Activated gamma-delta T cell treated with anti-CD3 and anti-CD28 coated beads, Interleukin-2, amount 50 U/mL, for 16 hours (primary cell): ENCODE measurements at places on chromosomes 2 and 18.

DNA sequence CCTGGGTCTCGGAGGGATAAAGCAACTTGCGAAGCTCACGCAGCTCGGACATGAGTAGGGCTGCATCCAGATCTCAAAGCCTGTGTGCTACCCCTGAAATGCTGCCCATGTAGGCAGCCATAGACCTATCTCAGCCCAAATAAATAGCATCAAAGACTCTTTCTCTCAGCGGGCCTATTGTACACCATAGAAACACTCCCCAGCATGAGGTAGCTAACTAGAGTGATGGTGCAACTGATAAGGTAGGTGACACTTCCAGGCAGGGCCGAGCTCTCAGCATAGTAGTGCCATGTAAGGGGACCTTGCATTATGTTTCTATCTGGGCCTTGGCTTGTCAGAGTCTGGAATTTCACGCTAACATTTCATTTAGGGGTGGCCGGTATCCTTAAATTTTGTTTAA lies 52.4 kb downstream of the RABL2A start:
- DNase-seq = no peak

DNA sequence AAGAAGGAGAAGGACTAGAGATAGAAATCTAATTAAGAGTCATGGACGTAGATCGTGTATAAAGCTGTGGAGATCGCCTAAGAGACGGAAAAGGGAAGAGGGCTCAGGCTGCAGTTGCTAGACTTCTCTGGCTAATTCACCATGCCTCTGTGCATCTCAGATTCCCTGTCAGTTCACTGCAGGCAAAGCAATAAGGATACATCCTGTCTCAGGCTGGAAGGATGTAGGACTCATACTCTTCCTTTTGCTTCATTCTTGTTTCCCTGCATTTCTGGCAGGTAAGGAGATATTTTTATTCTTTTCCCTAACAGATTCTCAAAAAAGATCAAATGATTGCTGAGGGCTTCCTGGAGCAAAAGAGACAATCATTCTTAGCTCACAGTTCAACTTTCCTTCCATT lies 112.5 kb downstream of the AP1S3 start:
- no peak for DNase-seq

- DNase-seq = no peak
Measured at GRCh38 chr2:214740867-214741395, 68.6 kb downstream of the BARD1 start.

GRCh38 chr2:28588292-28588670 lies 92.4 kb downstream of the PLB1 start:
- no peak for DNase-seq

- DNase-seq = no peak
Measured at GRCh38 chr2:222280795-222281194, 18.0 kb downstream of the PAX3 start.

GRCh38 chr2:194564422-194564821 lies 1092.6 kb upstream of the SLC39A10 start:
- DNase-seq = no peak

- no peak for DNase-seq
Measured at GRCh38 chr2:75788902-75789301, 78.2 kb upstream of the GCFC2 start.

- no peak for DNase-seq
Measured at GRCh38 chr2:83168377-83168776, 1290.7 kb downstream of the SUCLG1 start.

- no peak for DNase-seq
Measured at GRCh38 chr2:67792681-67793091, 270.1 kb downstream of the C1D start.

- DNase-seq = no peak
Measured at GRCh38 chr2:211836409-211836808, 702.2 kb downstream of the ERBB4 start.

GRCh38 chr18:55097456-55098170 lies 138.4 kb upstream of the CCDC68 start:
- DNase-seq = no peak

GRCh38 chr2:112664689-112665088 lies 18.9 kb downstream of the SLC20A1 start:
- no peak for DNase-seq

GRCh38 chr2:126990200-126990599 lies 91.5 kb downstream of the TEX51 start:
- DNase-seq = no peak

GRCh38 chr2:53865962-53866361 lies 6.2 kb upstream of the GPR75 start:
- DNase-seq = no peak

GRCh38 chr2:57111531-57111930 lies 927.7 kb downstream of the CCDC85A start:
- no peak for DNase-seq

- no peak for DNase-seq
Measured at GRCh38 chr2:98572676-98573075, 35.6 kb downstream of the COA5 start.

DNA sequence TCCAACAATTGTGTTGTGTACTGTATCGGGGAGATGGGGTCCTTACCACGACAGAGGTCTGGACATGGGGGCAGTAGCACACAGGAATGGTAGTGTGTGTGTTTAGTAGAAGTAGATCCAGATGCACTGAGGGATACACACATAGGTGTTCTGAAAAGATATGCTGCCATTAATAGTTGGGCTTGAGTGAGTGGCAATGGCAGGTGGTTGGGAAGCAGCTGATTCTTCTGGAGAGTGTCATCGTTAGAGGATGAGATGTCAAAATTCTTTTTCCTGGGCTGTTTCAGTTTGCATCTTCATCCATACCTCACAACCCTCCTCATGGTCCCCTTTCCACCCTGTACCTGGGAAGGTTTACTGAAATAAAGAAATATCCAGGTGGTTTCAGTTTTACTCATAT lies 66.6 kb downstream of the UGGT1 start:
- DNase-seq = no peak

- no peak for DNase-seq
Measured at GRCh38 chr2:75458201-75458600, 102.5 kb downstream of the EVA1A start.

GRCh38 chr2:238295144-238296112 lies 7.0 kb upstream of the PER2 start:
- DNase-seq = no peak

- DNase-seq = no peak
Measured at GRCh38 chr18:27110319-27110718, 74.8 kb downstream of the CHST9 start.

DNA sequence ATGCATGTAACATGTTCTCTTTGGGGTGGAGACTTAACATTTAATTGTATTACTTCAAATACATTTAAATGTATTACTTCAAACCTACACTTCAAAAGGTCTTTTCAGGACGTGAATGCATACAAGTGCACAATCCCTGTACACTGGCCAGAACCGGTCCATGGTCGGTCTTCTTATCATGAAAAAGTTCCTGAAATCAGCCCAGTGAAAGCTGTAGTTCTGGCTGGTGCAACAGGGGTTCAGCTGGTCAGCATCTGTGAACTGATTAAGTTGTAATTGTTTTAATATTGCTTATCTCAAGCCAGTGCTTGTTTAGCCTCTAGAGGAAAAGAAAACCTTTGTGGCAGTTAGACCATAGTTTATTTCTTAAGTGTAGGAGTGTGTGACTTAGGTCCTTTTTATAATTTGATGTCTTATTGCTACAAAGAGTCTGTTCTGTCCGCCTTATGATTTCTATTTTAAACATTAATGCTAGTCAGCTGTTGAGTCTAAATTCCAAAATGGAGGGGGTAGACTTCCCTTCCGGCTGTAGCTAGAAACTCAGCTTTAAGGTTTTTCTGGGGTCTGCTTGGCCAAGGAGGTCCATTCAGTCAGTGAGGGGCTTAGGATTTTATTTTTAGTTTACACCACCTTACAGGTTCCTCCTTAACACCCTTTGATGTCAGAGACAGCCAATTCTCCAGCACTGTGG lies 768 bp upstream of the CYBRD1 start:
- DNase-seq = no peak

- no peak for DNase-seq
Measured at GRCh38 chr2:156323754-156324153, 8.8 kb downstream of the NR4A2 start.

DNA sequence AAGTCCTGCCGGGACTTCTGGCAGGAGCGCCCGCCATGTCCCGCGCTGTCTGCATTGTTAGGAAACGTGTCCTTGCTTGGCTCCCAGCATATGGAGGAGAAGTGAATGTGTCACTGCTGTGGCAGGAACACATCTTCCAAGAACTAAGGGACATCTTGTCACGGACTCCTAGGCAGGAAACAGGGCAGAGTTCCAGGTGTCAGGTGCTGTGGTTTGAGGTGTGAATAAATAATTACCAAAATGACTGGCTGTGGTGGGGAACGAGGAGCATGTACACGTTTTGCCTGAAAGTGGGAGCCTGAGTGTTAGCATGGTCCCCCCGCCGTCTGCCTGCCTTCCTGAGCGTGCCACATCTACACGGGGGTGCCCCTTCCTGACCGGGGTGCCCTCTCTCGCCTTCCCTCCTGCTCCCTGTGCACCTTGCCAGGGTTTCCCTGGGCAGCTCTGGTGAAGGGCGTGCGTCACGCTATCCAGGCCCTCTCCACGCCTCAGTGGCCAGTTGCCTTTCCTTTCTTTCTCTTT lies 237.5 kb downstream of the LDLRAD4 start:
- no peak for DNase-seq

GRCh38 chr2:64173156-64174135 lies 29.2 kb upstream of the PELI1 start:
- DNase-seq = no peak

GRCh38 chr2:222318712-222319585 lies 20.2 kb upstream of the PAX3 start:
- DNase-seq = no peak

GRCh38 chr2:1795261-1796231 lies 51.2 kb upstream of the PXDN start:
- no peak for DNase-seq

- no peak for DNase-seq
Measured at GRCh38 chr18:34661464-34662087, 48.5 kb upstream of the DTNA start.

DNA sequence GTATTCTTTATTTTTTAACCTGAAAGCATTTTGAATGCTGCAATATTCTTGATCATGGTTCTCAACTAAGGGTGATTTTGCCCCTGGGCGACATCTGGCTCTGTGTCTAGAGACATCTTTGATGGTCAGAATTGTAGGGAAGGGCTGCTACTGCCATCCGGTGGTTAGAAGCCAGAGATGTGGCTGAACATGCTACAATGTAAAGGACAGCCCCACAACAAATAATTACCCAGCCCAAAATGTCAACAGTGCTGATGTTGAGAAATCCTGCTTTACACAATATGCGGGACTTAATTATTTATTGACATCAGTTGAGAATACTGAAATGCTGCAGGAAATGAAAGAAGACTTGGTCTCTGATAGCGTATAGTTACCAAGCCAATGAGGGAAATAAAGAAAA lies 37.5 kb upstream of the SERPINB2 start:
- DNase-seq = no peak

DNA sequence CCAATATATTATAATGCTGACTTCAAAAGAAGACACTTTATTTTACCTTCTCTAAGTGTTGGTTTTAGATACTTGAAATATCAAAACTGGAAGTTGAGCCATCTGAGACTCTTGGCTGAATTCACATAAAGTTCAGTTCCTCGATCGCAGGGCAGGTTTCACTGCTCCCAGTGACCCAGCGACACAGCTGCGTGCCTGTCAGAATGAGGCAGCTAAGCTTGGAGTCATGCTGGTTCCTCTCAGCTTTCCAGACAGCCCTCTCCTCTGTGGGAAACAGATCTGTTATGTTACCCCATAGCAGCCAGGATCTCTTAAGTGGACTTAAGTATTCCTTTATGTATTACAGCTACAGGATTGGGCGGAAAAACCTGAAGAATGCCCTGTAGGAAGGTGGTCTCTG lies 142.8 kb upstream of the ALPP start:
- DNase-seq = no peak

DNA sequence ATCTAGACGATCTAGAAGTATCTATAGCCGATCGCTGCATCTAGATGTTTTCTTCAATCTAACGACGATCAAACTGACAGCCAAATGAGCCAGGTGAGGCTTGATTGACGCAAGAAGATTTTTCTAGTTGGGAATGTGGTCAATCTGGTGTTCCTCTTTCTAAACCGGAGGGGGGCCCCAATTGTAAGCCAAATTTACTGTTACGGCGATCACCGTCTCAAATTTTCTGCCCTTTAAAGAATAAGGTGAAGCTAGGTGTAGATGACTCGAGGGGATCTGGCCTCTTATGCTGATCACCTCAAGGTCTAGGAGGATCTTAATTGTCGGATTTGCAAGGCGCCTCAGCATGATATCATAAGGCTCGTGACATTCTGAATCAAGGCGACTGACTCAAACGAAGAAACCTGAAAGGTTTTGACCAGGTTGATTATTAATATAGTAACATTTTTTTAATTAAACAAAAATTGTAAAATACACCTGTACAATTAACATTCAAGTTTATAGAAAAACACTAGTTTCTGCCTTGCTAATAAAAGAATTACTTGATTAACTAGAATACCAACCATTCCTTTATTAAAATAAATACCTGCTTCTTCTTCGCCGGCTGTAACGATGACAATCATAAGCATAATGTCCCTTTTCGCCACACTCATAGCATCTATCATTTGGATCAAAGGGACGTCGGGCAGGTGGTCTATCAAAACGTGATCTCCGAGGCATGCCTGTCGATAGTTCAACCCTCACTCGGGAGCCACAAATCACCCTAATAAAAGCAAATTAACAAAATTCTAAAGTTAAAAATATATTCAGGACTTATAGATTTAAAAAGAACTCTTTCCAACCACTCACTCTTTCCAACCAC lies 2.0 kb downstream of the SRSF7 start:
- no peak for DNase-seq

DNA sequence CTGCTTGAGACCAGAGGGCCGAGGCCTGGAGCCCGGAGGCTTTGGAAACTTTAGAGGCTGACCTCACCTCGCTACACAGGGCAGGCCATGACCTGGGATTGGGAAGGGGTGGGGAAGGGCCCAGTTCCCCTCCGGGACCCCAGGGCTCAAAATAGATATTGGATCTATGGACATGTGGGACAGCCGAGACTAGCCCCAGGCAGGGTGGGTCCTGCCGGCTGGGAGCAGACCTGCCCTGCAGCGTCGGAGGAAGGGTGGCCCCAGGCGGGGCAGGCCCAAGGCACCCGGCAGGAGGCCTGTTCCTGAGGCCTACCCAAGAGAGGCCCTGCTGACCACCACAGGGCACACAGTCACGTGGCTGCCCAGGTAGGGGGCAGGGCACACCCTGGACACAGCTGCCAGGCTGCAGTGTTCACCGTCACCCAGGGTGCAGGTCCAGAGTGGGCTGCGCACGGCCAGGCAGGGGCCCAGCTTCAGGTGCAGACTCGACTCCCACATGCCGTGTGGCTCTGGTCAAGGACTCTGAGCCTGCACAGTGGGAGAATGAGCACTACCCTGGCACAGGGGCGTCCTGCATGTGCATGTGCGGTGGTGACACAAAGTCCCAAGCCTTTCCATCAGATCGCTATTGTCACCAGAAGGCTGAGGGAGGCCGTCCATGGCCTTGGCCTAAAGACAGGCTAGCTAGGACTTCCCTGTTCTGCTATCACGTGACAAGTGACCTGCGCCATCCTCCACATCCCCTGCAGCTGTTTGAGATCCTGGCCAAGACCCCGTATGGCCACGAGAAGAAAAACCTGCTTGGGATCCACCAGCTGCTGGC lies 13.2 kb downstream of the ANO7 start:
- no peak for DNase-seq
